ENCODE measurements at places on chromosomes 3 and 15. TPM values are rescaled to one million over a fixed set of nuclear protein-coding genes. Genes with fewer than 3 reads are reported as not detected.

Gene TWF2
- total RNA-seq = 71.2 TPM

Gene CTDSPL2
- 17.7 TPM for total RNA-seq

Gene VGLL3
- total RNA-seq = 8.5 TPM

Gene LYSMD4
- 4.3 TPM for total RNA-seq

Gene HTR3E
- total RNA-seq = not detected

Gene SEMA5B
- 0.45 TPM for total RNA-seq

Gene FETUB
- total RNA-seq = 0.12 TPM

Gene ITPKA
- total RNA-seq = 1.4 TPM

Gene SLTM
- total RNA-seq = 80.6 TPM

Gene SCN5A
- 1.3 TPM for total RNA-seq

Gene FAM227B
- 1.1 TPM for total RNA-seq

Gene TP53BP1
- 19.1 TPM for total RNA-seq

Gene CEMIP
- 2.1 TPM for total RNA-seq

Gene CCDC12
- 52.3 TPM for total RNA-seq

Gene AHSG
- total RNA-seq = not detected

Gene CHRM5
- 0.05 TPM for total RNA-seq

Gene FEZF2
- total RNA-seq = not detected

Gene CCR4
- 0.05 TPM for total RNA-seq

Gene CHDH
- 2.6 TPM for total RNA-seq

Gene MEIS2
- total RNA-seq = 8.2 TPM

Gene NEO1
- total RNA-seq = 37.7 TPM

Gene ATOSA
- total RNA-seq = 10.3 TPM

Gene PPP1R14D
- 0.28 TPM for total RNA-seq

Gene TRH
- not detected for total RNA-seq

Gene NDN
- not detected for total RNA-seq

Gene WDR93
- 0.20 TPM for total RNA-seq

Gene P2RY12
- not detected for total RNA-seq

Gene SPTBN5
- total RNA-seq = 0.25 TPM

Gene GCNT3
- 179 TPM for total RNA-seq

Gene THRB
- total RNA-seq = 1.8 TPM

Gene CCDC13
- 0.79 TPM for total RNA-seq
